ENCODE measurements at places on chromosomes 5 and 9.
A peak's percentile ranks its signal among the peaks of the same experiment; 100 is the strongest.

DNA sequence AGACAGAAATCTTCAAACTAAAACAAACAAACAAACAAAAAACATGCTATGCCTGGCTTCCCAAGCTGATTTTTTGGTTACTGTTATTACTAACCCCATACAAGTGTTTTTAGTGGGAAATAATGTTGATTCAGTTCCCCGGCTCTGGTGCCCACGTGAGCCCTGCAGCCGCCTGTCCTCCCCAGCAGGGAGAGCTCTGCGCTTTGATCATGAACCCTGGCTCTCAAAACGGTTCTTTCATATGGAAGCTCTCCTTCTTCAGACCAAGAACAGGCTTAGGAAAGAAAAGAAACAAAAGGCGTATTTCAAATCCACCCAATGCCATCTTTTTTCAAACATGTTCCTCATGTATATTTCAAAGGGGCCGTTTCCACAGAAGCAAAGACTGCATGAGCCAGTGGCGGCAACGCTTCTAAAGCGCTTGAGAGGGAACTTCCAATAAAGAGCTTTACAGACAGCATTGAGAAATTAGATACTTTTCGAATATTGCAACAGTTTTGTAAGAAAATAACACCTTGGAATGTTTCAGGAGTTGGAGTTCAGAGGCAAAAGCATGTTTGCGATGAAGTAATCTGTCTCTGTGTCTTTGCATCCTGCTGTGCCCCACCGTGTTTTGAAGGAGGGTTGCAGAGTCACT, 74.8 kb downstream of the ICE1 start:
- no peak for DNase-seq

DNA sequence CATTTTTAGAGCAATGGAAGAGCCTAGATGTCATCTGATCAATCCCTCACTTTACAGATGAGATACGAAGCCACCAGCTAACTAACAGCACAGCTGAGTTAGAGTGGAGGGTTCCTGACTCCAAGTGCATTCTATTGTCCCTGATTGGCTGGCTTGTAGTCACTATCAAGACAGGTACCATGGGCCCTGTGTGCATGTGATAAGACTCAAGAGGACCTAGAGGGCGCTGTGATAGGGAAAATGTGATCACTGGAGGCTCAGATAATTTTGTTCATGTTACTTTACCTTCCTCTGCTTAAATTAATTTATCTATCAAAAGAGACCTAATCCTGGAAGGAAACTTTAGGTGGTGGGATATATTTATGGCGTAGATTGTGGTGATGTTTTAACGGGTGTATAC, 19.5 kb upstream of the SNAPC3 start:
- no peak for DNase-seq

DNA sequence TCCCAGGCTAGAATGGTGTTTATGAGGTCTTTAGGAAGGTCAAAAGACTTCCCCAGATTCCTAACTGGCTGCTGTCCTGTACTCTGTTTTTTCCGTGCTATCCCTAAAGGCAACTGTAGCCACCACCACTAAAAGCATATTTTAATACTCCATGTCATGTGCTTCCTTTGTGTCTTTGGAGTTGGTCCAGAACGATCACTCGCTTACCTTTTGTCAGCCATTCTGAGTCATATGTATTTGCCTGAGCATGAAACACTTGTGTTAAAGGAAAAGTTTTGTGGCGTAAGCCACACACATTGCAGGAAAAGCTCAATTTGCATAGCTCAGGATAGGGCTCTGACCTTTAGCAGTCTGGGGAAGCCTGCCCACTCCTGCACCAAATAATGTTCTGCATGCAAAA, 299.6 kb downstream of the NTRK2 start:
- no peak for DNase-seq

DNA sequence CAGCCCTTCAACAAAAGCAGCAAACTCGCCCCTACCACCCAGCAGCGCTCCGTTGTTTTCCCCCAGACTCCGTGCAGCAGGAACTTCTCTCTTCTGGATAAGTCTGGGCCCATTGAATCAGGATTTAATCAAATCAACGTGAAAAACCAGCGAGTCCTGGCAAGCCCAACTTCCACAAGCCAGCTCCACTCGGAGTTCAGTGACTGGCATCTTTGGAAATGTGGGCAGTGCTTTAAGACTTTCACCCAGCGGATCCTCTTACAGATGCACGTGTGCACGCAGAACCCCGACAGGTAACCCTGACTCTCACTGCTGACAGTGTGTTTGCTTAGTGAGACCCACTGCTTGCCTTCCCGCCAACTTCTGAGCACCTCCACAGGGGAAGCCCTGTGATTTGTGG, 81.8 kb downstream of the PRDM6 start:
- no peak for DNase-seq

- DNase-seq: peak; percentile 71
These were observed 52.4 kb downstream of the AHRR start for GRCh38 chr5:373710-374602.

DNA sequence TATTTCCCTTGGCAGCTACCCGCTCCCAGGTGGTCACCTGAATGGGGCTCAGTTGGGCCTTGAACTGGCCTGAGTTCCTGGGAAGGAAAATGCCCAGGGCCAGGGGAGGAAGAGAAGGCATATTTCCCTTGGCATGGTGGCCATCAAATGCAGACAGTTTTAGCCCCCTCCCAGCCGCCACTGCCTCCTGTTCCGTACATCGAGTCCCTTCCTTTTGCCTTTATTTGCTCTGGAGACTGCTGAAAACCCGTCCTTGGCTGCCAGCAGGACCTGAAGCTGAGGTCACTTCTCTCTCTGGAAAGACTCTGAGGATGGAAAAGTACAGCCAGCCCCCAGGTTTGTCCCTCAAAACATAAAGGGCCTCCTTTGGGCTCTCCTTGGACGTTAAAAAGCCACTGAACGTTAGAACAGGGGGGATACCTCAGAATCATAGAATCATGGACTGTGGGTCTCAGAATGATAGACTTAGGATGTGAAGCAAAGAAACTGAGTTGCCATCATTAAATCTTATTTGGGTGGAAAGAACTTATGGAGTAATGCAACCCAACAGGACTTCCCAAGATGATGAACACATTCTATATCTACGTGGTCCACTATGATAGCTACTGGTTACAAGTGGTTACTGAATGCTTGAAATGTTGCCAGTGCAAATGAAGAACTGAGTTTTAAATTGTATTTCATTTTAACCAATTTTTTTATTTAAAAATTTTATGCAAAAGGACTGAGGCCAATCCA, 7.1 kb downstream of the SPARC start:
- DNase-seq: no peak

DNA sequence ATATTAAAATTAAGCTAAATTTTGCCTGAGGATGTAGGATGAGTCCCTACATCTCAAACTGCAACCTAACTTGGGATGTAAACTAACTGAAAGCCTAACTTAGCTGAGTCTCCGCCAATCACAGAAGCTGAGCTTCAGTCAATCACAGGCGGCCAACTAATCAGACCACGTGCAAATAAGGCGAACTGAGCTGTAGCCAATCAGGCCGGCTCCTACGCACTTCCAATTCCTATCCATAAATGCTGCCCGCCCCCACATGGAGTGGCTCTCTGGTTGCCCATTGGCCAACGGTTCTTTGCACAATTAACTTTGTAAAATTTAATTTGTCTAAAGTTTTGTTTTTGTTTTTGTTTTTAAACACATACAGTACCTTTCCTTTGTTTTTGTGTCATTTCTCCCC, 13.9 kb upstream of the GPX8 start:
- no peak for DNase-seq

DNA sequence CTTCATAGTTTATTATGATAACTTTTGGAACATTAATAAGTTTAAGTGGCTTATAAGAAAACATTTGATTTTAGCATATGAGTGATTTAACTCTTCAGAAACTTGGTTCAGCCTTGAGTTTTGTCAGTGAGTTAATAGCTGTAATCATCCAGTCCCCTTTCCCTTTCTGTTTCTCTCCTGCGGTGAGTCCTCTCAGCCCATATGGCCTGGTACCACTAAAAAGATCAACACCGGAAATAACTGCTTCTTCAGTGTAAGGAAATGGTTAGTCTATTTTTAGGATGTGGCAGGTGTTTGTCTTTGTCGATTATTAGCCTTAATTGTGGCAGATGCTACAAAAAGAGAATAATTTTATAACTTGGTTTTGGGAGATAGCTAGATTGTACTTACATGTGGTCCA, 120.2 kb upstream of the GRHPR start:
- peak; percentile 19 for DNase-seq

DNA sequence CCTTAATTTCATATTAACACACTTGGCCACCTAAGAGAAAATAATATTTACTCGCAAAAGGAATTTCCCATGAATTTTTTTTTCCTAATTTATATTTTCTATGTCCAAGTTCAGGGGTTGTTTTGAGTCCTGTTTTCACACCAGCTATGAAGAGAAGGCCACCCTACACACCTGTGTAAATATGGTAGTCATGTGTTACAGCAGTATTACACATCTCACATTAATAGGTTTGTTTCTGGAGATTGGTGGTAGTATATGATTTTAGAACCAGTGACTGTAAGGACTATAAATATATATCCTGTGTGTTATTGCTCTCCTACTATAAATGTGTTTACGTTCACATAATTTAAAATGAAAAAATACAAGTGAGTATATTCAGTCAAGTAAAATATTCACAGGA, 147.5 kb downstream of the PAM start:
- DNase-seq: no peak

GRCh38 chr5:78889369-78890140, 95.6 kb downstream of the ARSB start:
- DNase-seq: no peak

DNA sequence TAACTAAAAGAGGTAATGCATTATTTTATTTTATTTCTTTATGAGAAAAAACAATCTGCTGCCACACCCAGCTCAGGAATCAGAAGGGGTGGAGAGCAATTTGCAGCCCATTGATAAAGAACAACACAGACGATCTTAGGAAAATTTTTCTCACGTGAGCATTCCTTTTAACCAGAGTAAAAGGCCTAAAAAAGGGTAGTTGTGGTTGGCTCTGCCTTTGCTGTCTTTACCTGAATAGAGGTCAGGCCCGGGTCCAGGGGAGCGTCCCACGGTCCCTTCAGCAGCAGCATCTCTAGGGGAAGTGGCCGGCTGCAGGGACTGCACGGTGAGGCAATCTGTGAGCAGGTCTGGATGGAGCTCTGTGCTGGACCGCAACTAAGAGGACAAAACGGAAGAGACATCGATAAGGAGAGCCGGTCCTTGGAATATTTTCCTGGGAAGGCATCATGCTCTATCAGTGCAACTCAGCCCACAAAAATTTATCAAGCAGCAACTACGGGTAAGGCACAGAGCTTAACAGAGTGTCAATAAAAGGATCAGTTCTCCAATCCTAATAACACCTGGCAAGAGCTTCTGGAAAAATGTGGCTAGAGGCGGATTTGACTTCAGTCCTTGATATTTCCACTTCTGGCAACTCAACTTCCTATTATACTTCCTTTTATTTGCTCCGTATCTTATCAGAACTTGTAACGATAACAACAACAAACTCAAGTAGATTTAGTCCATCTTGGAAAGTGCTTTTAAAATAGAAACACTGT, 372.8 kb upstream of the RFX3 start:
- no peak for DNase-seq

- no peak for DNase-seq
These were observed 27.6 kb downstream of the DAP start for GRCh38 chr5:10733426-10733825.

- DNase-seq: no peak
These were observed 45.9 kb upstream of the CEMIP2 start for GRCh38 chr9:71814226-71814625.

- no peak for DNase-seq
These were observed 7.2 kb downstream of the C9orf72 start for GRCh38 chr9:27566118-27566517.

GRCh38 chr5:10627160-10627701, 63.4 kb downstream of the ANKRD33B start:
- DNase-seq: no peak

DNA sequence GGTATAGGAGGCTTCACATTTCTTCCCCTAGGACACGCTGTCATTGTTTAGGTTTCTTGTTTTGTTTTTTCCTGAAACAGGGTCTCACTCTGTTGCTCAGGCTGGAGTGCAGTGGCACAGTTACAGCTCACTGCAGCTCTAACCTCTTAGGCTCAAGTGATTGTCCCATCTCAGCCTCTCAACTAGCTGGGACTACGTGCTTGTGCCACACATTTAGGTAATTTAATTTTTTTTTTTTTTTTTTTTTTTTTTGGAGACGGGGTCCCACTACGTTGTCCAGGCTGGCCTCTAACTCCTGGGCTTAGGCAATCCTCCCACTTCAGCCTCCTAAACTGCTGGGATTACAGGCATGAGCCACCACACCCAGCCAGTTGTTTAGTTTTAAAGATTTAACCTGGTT, 66.2 kb downstream of the EXOSC2 start:
- DNase-seq: no peak

- DNase-seq: no peak
These were observed 680.8 kb downstream of the DNAH5 start for GRCh38 chr5:13263701-13264100.

GRCh38 chr9:35675732-35676392, 2.1 kb downstream of the CA9 start:
- DNase-seq: no peak

DNA sequence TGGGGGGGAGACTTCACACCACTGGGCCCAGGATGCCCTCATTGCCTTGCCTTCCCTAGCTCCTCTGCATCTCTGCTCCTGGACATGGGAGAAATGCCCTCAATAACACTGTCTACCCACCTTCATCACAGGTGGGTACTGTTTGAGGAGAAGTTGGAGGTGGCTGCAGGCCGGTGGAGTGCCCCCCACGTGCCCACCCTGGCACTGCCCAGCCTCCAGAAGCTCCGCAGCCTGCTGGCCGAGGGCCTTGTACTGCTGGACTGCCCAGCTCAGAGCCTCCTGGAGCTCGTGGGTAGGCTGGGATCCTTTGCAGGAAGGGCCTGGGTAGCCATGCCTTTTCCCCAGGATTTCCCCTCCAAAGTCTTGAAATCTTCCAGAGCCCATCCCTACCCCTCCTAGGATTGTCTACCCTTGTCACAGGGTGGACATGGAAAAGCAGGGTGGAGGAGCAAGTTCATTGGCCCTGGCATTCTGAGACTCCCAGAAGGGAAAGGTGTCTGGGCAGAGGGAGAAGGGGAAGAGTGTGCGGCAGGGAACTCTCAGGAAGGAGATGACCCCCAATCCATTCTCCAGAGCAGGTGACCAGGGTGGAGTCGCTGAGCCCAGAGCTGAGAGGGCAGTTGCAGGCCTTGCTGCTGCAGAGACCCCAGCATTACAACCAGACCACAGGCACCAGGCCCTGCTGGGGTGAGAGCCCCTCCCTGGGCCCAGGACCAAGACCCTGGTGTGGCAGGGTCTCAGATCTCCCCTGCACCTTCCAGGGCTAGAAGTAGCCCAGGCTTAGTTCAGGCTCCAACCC, 886 bp downstream of the SLC4A9 start:
- DNase-seq: no peak
